Forelimb muscle (tissue), 1 donor: ENCODE measurements at places on chromosomes 5 and 9. TPM values are rescaled to one million over a fixed set of nuclear protein-coding genes. Genes with fewer than 3 reads are reported as not detected.

Gene STC2
- 5.7 TPM for polyA plus RNA-seq

Gene CCL27
- polyA plus RNA-seq, result 0.51 TPM

Gene SH2D3C
- polyA plus RNA-seq, result 16.5 TPM

Gene SECISBP2
- 41.5 TPM for polyA plus RNA-seq
